ENCODE measurements at places on chromosomes 11 and 22.

- DNase-seq, result peak; percentile 40
Measured at GRCh38 chr11:68840661-68841653, 759 bp downstream of the CPT1A start.

DNA sequence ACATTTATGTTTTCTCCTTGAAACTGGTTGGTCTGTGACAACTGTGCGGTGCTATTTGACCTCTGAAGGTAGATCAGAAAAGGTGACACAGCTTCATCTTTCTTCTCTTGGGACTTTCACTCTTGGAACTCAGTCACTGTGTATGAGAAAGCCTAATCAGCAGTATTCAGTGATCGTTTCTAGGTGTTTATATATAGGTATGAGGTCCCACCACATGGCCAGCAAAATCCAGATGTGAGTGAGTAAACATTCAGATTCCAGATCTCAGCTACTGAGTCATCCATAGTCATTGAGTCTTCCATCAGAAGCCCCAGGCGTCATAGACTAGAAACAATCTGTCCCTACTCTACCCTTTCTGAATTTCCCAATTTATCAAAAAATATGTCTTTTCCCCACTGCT, 117.3 kb upstream of the CTSC start:
- DNase-seq, result no peak

- no peak for DNase-seq
Measured at GRCh38 chr11:108757630-108758029, 92.8 kb downstream of the DDX10 start.

- DNase-seq, result no peak
Measured at GRCh38 chr22:17637490-17638181, 921 bp upstream of the BCL2L13 start.

GRCh38 chr11:19193916-19194315, 7.9 kb downstream of the CSRP3 start:
- DNase-seq, result no peak

Data from activated CD4-positive, alpha-beta T cell treated with anti-CD3 and anti-CD28 coated beads, Interleukin-2, Interleukin-6, amounts not matched to agents 100 ng/mL and 50 ng/mL, durations not matched to agents 16 hours and 8 hours (primary cell).